ENCODE measurements at places on chromosomes 5 and 9.

DNA sequence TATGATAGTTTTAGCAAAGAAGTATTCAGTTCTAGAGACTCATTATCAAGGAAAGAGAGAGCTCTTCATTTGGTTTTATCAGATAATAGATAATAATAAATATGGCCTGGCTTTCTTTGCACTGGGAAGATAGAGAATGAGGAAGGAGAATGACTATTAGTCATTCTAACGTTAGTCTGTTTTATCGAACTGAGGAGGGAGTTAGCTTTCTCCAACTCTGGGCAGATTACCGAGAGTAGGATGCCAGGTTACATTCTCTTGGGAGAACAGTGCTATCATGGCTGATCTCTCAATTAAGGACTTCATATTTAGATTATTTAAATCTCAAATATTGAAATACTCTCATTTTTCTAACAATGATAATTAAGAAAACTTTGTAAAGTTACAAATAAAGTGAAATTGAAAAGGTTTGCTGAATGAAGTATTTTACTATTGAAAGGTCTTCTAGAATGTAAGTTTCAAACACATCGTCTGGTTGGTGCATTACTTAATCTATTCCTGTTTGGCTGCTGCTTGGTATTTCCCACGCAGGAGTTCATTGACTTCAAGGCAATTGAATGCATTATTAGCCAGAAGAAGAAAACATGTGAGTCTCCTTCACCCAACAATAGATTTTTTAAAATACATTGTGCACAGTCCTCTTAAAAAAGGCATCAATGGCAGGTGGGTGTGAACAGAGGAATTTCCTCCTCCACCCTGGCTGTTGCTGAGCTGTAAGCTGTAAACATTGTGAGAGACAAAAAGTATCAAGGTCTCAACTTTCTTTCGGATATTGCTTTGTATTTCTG, 140.8 kb downstream of the C9orf152 start:
- no peak for DNase-seq

DNA sequence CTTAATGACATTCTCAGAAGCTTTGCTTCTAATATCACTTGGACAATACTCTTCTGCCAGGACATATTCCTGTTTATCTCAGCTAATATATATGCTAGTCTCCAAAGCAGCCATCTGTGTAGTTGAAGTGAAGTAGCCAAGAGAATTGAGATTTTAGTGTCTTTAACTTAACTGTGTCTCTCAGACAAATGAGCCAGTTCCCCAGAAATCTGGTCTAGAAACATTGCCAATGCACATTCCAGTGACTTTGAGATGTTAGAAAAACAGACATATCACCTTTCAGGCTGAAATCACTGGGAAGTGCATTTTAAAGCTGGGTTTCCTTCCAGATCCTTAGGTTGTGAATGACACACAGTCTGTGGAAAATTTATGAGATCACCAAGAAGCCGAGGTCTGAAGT, 114.6 kb downstream of the MTX3 start:
- no peak for DNase-seq

GRCh38 chr9:122039234-122039633, 53.9 kb downstream of the TTLL11 start:
- DNase-seq: peak; percentile 40

DNA sequence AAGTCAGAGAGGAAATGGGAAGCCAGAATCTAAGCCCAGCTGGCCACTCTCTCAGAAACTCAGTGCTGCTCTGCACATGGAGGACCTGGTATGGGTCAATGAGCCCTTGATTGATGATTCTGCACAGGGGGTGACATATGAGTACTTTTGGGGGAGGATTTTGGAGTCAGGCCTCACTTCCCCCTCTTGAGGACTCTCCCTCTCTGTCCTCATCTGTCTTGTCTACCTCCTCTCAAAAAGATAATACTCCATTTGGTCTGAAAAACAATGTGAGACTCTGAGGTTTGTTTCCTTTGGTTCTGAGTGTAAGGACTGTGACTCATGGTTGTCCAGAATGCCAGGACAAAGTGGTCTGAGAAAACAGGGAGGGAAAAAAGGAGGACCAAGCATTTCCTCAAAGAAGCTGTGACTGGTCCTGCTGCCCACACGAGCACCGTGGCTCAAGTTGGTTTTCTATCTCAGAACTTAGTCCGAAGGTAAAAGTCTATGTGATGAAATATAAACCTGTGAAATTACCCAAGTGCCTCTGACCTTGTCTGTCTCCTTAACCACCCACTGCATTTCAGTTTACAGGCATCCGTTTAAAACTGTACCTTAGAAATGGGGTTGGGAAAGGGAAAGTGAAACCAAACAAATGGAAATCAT, 11.1 kb downstream of the TTC39B start:
- no peak for DNase-seq

- DNase-seq: no peak
These were observed 157.0 kb upstream of the SMIM23 start for GRCh38 chr5:171628633-171628974.

DNA sequence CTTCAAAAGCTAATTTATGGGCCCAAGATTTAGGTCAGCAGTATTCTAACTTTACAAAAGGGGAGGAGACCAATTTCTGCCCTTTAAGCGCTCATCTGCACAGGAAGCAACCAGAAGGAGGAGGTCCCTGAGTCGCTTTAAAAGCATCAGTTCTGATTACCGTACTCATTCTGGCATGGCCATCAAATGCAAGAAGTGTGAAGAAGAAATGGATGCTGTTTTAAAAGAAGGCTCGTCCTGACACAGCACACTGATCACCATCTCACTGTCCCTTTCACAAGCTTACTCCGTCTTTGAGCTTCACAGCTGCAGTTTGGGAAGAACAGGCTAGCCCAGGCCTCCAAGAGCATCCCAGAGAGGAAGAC, 17.5 kb downstream of the ZNF608 start:
- DNase-seq: no peak

Measured in gastrocnemius medialis (tissue), 4 donors.